PC-9 (cell line): ENCODE measurements at places on chromosomes 11 and 22.
A peak's percentile ranks its signal among the peaks of the same experiment; 100 is the strongest.

DNA sequence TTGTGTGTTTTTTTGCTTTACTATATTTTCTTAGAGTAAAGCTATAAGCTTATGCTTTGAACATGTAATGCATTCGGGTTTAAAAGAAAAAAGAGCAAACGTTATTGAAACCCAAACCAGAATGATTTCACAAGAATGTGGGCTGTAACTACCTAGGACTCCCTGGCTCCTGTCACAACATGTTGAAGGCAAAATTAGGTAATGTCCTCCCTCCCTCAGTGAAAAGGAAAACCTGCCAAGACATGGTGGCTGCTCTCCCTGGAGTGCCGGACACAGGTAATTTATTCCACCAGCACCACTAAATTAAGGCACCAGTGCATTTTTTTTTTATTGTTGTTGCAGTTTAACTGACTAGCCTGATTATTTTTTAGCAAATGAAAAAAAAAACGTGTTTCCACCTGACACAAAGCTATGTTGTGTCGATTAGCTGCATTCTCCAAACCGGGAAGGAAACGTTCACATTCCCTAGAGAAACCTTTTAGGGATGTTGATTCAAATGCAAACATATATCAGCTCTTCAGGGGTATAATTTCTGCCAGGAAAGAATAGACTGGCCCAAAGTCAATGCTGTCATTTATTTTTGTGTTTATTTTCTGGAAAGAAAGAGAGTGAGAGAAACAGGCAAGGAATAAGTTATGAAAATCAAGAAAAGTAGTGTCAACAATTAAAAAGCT is 134.6 kb downstream of the CCDC34 start:
- DNase-seq: no peak

DNA sequence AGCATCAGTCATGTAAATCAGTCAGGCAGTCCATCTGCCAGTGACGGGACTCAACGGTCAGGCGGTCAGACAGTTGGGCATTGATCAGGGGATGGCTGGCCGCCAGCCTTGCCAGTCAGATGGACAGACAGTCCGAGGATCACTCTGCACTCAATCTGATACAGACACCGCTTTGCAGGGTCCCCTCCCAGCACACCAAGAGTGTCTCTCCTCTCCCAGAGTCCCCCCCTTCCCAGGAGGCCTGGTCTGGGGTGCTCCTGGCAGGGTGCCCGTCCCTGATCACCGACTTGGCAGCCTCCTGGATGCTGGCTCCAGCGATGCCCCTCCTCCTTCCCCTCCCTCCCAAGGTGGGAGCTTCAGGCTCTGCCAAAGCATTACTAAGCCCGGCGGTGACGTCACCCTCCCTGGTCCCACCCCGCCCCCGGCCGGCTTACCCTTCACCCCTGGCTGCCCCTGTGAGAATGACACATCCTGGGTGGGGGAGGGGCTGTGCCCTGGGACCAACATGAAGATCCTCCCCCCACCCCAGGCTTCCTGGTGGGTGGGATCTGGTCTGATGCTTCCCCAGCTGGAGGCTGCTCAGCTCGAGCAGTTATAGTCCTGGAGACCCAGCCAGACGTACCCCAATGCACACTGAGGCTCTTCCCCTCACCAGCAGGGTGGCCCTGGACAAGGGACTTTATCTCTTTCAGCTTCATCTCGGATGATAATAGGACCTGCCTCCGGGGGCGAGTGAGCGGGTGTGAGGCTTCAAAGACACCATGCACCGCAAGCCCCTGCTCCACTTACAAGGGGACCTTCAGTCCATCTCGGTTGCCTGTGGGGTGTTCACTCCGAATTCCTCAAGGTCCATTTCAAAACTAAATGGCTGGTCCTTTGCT is 69.2 kb downstream of the CD82 start:
- no peak for DNase-seq

- no peak for DNase-seq
Observed at GRCh38 chr22:20724676-20725454, 49.0 kb upstream of the SERPIND1 start.

GRCh38 chr22:20953668-20954500 is 13.2 kb upstream of the AIFM3 start:
- no peak for DNase-seq

DNA sequence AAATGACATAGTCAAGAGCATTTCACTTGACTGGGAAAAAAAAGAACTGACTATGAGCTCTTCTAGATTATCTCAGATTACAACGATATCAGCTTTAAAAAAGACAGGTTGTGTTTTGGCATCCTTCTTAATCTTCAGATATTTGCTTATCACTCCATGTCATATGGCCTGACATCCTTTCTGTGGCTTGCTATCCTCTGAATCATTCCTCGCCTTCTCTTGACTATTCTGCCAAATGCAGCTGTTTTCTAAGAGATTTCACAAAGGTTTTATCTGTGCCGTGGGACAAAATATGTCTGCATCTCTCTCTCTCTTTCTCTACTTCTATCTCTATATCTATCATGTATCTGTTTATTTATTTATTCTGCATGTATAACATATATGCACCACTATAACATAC is 746.1 kb downstream of the CNTN5 start:
- DNase-seq: no peak

- DNase-seq: no peak
Observed at GRCh38 chr11:48014917-48015316, 34.6 kb downstream of the PTPRJ start.

DNA sequence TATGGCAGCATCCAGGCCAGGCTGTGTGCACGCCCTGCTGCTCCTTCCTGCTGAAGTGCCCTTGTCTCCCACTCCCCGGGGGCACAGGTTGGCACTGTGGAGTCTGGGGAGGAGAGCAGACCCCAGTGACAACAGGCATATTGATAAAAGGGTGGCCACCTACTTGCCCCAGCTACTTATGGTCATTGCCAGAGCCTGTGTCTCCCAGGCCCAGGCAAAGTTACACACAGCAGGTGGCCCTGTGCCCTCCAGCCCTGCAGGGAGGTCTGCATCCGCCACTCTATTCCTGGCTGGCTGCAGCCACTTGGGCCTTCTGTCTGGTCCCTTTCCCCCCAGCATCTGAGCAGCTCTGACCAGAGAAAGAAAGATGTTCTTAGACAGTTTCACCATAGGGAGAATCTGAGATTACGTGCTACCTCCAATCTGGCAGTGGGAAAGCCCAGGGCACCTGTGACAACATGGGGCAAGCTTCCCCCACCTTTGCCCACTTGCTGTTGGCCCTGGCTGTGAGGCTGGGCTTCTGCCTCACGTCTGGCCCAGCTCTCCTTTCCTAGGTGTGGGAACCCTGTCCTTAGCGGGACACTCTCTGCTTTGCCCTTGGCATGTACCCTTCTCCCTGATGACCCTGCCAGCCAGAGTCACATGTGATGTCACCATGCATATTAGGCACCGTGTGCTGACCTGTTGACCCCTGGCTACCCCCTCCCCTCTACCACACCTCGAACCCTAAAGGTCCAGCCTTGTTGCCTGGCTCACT is 25.3 kb upstream of the CSNK2A3 start:
- DNase-seq: no peak

GRCh38 chr22:43004362-43005035 is 10.4 kb downstream of the PACSIN2 start:
- no peak for DNase-seq

DNA sequence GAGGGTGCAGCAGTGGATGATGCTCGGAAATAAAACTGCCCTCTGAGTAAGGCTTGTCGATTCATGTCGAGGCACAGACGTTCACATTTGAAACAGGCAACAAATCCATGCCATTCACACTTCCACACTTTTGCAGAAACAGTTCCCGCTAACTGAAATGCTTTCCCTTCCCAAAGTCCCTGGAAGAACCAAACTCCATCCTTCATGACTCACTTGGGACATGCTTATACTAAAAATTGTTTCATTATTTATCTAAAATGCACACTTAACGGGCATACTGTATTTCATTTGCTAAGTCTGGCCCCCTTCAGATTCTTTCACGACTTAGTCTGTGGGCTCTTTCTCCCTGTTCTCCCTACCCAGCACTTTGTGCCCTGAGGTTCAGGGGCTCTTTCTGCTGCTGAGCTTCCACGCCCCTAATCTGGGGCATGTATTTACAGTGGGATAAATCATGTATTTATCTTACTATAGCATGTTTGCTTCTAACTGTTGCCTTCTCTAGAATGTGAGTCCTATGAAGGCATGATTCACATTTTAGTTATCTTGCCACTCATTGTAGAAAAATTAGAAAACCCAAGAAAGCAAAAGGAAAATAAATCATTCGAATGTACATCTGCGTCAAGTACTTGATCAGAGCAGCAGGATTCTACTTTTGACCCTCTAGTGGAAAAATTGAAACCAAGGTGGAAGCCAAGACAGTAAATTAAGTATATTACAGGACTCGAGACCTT is 12.5 kb downstream of the SCGB1A1 start:
- DNase-seq: no peak

GRCh38 chr11:94183886-94184264 is 55.2 kb downstream of the PANX1 start:
- peak; percentile 58 for DNase-seq

GRCh38 chr11:64101461-64101860 is 64.5 kb downstream of the MACROD1 start:
- DNase-seq: no peak

DNA sequence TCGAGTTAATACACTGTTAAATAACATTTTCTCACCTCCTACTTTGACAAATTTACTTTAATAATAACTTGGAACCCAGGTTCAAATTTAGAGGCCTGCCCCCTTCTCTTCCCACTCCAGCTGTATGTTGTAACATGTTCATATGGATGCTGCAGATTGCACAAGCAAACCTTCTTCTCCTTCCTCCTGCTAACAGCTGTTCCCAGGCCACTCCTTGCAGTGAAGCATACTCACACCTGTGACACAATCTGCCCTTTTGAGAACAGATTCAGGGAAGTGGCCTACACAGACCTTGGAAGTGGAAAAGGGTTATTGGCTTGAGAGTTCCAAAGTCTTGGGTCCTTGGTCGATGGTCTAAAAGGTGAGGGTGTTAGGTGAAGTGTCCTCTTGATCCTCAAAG is 131.9 kb downstream of the TEAD1 start:
- no peak for DNase-seq

DNA sequence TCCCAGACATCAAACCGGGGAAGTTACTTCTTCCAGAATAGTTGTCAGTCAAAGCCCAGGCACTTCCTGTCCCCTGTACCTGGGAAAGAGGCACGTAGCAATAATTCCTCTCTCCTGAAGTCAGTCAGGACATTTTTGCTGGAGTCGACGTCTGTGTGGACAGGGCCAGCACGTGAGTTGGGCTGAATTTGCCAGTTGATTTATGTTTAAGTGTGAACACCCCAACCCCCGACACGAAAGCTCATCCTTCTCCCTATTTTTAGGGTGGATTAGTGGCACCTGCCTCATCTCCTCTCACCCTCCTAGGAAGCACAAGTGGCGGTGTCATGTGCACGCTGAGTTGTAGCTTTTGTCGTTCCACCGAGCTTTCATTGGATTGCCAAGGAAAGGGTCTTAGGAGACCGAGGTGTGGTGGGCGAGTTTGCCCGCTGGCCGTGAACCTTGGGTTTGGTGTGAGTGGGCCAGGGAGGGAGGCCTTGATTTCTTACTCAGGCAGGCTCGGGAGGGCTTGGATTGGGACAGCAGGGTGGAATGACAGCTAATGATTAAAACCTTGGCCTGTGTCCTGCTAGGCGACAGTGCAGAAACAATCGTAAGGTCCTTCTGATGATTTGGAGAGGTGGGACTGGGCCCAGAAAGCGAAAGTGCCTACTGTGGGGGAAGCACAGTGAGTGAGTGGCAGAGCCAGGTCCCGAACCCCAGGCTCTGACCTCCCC is 87.0 kb upstream of the CRYBB3 start:
- no peak for DNase-seq

DNA sequence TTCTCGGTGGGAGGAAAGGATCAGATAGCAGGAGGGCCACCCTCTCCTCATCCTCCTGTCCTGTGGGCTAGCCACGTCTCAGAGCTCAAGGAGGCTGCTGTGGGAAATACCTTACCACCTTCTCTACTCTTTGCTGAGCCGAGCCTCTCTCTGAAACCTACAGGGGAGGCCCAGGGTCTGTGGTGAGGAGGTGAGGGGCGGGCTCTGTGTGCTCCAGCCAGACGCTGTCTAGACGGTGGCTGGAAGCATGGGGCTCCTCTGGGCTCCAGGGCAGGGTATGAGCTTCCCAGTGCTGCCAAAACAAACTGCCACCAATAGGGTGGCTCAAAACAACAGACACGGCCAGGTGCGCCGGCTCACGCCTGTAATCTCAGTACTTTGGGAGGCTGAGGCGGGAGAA is 5.5 kb upstream of the TMPRSS6 start:
- no peak for DNase-seq

DNA sequence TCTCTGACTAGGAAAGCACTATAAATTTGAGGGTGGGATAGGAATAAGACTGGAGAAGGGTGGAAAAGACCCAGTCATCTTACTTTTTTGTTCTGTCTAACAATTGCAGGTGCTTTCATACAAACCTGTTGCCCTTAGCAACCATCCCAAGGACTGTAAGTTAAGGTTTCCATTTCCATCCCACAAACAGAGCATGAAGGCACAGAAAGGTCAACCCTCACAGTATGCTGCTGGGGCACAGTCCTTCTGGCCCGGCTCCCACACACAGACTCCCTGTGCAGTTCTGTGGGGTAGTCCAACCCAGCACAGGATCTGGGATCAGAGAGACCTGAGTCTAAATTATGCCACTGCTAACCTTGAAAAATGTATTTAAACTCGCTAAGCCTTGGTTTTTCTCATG is 38.4 kb upstream of the ETS1 start:
- no peak for DNase-seq

- no peak for DNase-seq
Observed at GRCh38 chr11:73077454-73077853, 64.7 kb downstream of the FCHSD2 start.

- DNase-seq: no peak
Observed at GRCh38 chr11:98940913-98941312, 79.8 kb upstream of the CNTN5 start.

DNA sequence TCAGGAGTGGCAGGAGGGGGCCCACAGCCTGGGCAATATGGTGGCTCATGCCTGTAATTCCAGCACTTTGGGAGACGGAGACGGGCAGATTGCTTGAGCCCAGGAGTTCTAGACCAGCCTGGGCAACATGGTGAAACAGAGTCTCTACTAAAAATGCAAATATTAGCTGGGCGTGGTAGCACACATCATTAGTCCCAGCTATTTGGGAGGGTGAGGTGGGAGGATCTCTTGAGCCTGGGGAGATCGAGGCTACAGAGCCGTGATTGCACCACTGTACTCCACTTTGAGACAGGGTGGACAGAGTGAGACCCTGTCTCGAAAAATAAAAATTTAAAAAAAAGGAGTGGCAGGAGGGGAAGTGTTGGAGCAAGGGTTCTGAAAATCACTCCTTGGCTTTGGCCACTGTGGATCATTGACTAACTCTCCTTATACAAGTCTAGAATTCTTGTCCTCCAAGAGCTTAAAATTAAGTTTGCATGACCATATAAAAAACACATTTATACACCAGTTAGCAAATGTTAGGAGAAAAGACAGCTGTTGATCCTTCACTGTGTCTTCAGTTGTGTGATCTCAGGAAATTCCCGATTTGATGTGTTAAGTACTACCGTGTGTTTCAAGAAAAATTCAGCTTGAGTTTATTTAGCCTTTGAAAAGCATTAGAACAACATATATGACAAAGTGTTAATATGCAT is 2.3 kb upstream of the WEE1 start:
- no peak for DNase-seq

- no peak for DNase-seq
Observed at GRCh38 chr11:123429336-123429735, 733 bp upstream of the GRAMD1B start.
